NCI-H1417 treated with DMSO at 0.1 percent for 48 hours (cell line): ENCODE measurements at places on chromosomes 11 and 22.

- no peak for DNase-seq
Measured at GRCh38 chr11:3060436-3061025, 3.3 kb upstream of the CARS1 start.

DNA sequence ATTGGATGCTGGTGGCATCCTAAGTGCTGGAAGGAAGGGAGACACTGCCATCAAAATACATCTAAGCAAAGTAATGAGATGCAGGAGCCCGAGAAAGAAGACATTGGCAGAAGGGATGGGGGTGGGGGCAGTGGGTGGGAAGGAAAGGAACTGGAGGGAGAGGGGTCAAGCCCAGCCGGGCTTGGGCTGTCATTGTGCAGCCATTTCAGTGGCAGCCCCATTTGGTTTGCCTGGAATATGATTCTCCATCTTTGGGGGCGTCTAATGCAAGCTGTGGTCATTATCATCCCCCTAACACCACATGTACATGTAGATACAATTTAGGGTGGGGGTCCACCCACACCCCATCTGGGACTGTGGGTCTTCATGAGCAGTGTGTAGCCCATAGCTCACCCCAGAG, 13.9 kb upstream of the ACCSL start:
- no peak for DNase-seq

- DNase-seq = no peak
Measured at GRCh38 chr11:128853559-128853958, 13.5 kb downstream of the KCNJ1 start.

DNA sequence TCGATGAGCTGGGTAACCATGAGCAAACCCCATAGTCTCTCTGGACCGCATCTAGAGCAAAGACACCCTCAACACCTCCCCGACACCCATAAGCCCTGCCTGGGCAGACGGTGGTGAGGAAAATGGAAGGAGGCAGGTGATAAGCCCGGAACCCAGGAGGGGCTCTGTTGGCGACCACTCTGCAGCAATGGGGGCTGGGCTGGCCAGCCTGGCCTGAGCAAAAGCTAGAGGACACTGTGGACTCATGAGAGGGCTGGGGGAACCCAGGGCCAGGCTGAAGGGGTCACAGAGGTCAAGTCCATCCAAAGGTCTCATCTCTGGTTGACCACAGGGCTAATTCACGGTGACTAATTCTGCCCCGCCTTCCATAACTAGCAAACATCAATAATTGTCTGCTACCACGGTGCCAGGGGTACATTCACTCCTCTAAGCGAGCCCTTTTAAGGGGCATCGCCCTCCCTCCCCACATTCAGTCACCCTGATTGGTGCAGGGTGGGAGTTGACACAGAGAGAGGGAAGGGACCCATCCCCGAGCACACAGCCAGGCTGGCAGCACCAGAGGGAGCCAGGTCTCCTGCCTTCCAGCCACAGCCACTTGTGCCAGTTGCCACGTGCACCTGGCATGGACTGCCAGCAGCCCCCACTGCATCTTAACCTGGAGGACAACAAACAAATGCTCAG, 4.0 kb downstream of the PYGM start:
- DNase-seq = no peak

GRCh38 chr11:120023120-120023519, 114.8 kb downstream of the TRIM29 start:
- DNase-seq = no peak
